Stimulated activated CD4-positive, alpha-beta T cell treated with anti-CD3 and anti-CD28 coated beads, Interleukin-1b, Interleukin-23, amount 100 ng/mL, for 48 hours (primary cell): ENCODE measurements at places on chromosomes 5 and 9.

DNA sequence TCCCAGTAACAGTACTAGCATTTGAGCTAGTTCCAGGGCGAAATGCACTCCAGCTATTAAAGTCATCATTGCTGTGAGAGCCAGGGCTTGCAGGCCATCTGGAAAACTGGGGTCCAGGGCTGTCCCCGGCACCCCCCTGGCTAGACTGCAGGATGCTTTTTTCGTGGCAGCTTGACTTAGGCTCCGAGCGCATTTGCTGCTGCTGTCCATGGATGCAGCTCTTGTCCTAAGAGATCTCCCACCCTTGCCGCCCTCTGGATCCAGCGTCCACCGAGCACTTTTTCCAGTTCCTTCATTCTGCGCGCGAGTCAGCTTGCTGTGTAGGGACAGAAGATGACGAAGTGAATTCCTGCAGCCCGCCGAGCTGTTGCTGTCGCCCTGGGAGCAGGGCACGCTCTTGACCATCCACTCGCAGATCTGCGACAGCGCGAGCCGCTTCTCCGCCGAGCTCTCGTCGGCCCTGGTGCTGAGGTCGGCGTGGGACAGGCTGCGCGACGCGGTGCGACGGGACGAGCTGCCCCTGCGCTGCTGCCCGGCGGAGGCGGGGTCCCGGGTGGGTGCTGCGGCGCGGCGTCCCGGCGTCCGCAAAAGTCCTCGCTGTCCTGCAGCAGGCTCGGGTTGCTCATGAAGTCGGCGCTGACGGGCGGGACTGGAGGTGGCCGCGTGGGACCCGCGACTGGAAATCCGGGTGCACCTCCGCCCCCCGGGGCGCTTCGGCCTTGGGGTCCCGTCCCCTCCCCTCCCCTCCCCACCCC is 30.7 kb downstream of the OR2V1 start:
- no peak for DNase-seq

- no peak for DNase-seq
These were observed 12.0 kb downstream of the INIP start for GRCh38 chr9:112705768-112706427.

DNA sequence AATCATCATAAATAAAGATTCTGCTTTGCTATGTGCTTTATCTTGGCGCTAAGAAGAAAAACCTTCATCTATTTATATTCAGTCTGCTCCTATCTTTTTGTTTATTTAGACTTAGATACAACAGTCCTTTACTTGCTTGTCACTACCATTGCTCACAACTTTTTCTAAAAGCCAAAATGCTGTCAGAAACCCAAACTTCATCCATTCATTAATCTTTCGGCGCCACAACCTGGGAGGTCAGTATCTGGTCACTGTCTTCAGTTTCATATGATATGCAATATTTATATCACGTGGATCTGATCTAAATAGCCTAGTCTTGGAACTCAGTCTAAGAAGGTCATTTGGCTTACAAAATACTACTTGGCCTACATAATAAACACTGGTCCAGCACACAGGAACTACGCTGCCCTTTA is 159.3 kb upstream of the TARS1 start:
- DNase-seq: no peak

GRCh38 chr9:13189362-13189761 is 90.1 kb downstream of the MPDZ start:
- DNase-seq: no peak

- no peak for DNase-seq
These were observed 2.8 kb downstream of the HSDL2 start for GRCh38 chr9:112382501-112383364.

- no peak for DNase-seq
These were observed 139.0 kb downstream of the FOCAD start for GRCh38 chr9:20823051-20823450.

DNA sequence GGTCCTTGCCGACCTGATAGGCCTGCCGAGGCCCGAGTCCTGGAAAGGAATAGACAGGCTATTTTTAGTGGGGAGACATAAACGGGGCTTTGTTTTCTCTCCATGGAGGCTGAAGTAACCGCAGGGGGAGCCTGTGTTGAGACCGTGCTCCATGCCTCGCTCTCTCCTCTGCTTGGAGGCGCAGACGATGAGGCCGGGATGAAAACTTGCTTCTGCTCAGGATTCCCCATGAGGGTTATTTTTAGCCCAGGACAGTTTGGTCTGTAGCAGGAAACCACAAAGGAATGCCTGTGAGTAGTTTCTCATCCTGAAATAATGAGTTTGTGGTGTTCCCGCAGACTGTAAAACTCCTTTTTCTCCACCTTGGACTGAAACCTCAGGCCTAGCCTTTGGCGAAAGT is 81.9 kb upstream of the RARS1 start:
- DNase-seq: no peak

GRCh38 chr9:100515578-100516494 is 42.9 kb downstream of the TMEFF1 start:
- no peak for DNase-seq
